ENCODE measurements at places on chromosomes 1 and 21. TPM values are rescaled to one million over a fixed set of nuclear protein-coding genes. Genes with fewer than 3 reads are reported as not detected.

FBLIM1 gene
- total RNA-seq = 127 TPM

CFHR1 gene
- total RNA-seq = not detected

CSTB gene
- total RNA-seq = 63.0 TPM

C4BPA gene
- total RNA-seq = not detected

ALDH4A1 gene
- total RNA-seq = 33.2 TPM

HS2ST1 gene
- 14.5 TPM for total RNA-seq
